COR-L47 (cell line): ENCODE measurements at places on chromosomes 11 and 22.

DNA sequence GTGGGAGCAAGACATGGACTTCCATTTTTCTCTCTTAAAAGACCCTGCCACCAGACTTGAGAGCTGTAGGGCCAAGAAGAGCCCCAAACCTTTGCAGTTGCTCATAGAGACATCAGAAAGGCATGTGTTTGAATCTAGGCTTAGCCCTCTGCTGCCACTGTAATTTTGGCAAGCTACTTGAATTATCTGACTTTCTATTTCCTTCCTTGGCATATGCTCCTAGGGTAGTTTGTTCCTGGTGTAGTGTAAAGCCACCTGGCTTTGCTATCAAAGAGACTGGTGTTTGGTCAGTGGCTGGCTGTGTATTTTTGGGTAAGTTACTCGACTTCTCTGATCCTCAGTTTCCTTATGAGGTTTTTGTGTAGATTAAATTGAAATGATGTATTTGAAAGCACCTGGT is 252.1 kb upstream of the CCDC90B start:
- DNase-seq: no peak

DNA sequence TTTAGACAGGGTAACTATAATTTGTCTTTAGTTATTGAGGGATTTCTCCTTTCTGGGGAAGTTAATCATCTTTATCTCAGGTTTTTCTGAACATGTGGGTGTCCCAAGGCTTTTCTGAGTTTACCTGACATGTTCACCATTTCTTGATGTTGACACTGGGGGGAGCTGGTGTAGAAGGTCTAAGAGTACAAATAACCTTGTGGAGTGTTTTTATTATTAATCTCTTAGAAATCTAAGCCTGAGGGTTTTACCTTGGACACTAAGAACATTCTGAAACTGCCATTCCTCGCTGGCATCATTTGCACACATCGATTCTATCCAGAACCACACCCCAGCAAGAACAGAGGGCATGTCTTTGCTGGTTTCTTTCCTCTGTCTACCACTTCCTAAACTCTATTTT is 15.6 kb upstream of the C11orf91 start:
- no peak for DNase-seq

DNA sequence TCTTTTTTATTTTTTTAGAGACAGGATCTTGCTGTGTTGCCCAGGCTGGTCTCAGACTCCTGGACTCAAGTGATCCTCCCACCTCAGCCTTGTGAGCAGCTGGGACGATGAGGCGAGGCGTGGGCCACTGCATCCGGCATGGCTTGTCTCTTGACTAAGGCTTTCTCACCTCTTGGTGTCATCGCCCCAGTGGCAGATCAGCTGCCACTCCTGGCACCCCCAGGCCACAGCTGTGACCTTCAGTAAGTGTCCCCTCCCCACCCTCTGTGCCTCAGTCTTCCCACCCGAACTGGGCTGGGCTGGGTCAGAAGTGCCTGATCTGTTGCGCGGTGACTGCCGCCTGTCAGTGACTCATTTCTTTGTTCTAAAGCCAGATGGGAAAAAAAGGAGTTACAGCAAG is 3.6 kb downstream of the SYNGR1 start:
- DNase-seq: no peak

DNA sequence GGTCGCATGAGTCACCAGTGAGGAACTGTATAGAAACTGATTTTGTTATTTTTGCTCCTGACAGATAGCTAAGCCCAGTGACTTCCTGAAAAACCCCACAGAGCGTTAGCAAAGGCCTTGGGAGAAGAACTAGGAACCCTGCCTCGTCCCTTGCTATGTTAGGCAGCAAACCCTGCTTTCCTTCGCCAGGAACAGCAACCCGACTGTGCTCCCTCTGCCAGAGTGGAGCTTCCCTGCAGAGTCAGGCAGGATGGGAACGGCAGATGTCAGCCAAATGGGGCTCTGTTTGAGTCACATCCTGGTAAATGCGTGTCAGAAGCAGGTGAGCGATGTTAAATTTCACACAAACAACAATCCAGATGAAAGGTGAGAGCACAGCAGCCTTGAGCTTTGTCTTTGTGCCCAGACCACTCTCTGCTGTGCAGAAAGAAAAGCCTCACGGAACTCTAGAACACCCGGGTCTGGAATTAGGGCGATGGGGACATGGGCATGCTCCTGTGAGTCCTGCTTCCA is 186.6 kb downstream of the ADAMTS15 start:
- DNase-seq: peak; percentile 62

GRCh38 chr11:128678024-128678423 is 15.8 kb upstream of the FLI1 start:
- DNase-seq: no peak

DNA sequence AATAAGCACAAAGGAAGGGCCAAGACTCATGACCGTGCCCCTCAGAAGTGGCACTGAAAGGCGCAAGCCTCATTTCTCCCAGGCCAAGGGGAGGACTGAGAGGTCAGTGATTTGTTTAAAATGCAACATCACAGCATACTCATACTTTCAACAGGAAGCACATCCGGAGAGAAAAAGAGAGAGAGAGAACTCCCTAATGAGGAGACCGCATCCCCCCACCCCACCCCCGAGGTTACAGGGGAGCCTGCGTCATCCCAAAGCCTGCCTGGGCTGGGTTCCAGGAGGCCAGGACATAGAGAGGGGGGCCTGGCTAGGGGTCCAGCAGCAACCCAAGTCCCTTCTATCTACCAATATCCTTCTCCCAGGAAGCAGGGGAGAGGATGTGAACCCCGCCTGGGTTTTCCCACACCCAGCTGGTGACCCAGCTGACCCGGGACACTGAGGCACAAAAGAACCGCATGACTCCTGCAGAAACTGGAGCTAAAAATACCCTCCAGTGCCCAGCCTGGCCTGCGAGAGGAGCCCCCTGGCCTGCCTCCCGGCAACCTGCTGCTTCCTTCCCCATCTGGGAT is 3.8 kb downstream of the CSNK1E start:
- no peak for DNase-seq

DNA sequence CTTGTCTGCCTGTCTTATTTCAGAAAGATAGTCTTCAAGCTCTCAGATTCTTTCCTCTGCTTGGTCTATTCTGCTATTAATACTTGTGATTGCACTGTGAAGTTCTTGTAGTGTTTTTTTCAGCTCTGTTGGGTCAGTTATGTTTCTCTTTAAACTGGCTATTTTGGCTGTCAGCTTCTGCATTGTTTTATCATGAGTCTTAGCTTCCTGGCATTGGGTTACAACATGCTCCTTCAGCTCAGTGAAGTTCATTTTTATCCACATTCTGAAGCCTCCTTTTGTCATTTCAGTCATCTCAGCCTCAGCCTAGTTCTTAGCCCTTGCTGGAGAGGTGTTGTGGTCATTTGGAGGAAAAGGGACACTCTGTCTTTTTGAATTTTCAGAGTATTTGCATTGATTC is 15.5 kb upstream of the DEPDC7 start:
- no peak for DNase-seq

DNA sequence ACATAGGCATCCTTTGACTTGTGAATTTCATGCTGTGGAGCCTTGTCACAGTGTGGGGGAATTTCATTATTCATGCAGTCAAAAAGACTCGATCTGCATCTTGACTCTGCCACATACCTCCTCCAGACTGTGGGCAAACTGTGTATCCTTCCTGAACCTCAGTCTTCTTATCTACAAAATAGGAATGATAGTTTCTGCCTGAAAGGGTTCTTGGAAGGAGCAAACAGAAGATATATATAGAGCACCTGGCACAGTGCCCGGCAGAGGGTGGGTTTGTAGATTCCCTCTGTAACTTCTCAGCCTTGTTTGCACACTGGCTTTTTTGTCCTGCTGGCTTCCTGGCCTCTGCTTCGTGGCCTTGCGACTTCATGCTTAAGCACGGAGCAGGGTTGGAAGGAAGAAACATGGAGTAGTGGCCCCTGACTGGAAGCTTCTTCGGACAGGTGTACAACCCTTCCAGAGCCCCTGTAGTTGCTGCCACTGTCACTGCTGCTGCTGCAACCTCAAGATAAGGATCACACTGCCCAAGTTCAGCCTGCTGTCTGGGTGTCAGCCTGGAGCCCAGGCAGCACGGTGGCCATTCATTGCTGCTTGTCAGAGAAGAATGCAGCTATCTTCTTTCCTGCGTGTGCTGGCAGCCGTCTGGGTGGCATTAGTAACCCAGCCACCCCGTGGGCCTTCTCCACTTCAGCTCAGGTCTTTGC is 106.4 kb downstream of the MICAL2 start:
- DNase-seq: peak; percentile 26

DNA sequence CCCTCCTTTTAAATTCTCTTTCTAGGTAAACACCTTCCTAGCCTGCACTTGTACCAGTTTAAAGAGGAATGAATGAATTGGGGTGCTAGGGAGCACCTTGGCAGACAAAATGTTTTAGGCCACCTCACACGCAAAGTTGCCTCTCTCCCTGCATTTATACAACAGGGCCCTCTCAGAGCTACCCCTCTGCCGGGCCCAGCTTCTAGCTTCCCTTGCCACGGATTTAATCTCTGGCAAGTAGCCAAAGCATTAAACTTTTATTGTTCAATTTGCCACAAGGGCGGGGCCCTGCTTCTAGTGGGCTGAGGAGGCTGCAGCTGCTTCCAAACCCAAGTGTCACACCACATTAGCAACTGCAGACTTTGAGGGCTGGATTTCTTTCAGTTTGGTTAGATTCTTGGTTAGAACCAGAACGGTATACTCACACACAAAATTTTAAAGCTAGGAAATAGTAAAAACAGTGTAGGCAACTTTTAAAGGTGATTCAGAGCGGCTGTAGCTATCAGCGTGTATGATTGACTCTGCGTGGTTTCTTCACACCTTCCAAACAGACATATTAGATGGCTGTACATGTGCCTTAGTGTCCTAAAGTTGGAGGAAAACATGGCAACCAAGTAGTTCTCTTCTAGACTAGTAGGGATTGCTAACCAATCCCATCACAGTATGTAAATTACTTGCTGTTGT is 6.5 kb downstream of the KREMEN1 start:
- peak; percentile 76 for DNase-seq

DNA sequence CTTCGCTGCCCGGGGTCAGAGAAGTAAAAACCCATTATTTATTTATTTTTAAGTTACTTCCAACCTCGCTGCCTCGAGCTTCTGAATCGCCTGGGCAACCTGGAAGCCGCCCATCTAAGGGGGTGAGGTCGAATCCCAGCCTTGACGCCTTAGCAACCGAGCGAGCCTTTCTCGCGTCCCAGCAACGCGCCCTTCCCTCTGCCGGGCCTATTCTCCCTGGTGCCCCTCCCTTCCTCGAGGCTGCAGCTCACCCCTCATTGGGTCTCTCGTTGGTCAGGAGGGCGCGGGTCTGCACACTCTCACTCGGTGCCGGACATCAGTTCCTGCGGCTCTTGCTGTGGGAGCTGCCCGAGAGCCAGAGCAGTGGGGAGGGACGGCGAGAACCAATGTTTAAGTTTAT is at the start of gene CCDC81:
Gene CCDC81, plus strand, starts transcription at position 302 of the 400 bp plus-strand sequence. CDS start 277 bp downstream, outside the sequence.
- no peak for DNase-seq

- DNase-seq: no peak
These were observed 1054.7 kb upstream of the CNTN5 start for GRCh38 chr11:97965849-97966646.

- no peak for DNase-seq
These were observed 451.3 kb downstream of the OPCML start for GRCh38 chr11:133081020-133081419.

GRCh38 chr11:109735128-109735527 is 313.1 kb downstream of the C11orf87 start:
- DNase-seq: no peak

DNA sequence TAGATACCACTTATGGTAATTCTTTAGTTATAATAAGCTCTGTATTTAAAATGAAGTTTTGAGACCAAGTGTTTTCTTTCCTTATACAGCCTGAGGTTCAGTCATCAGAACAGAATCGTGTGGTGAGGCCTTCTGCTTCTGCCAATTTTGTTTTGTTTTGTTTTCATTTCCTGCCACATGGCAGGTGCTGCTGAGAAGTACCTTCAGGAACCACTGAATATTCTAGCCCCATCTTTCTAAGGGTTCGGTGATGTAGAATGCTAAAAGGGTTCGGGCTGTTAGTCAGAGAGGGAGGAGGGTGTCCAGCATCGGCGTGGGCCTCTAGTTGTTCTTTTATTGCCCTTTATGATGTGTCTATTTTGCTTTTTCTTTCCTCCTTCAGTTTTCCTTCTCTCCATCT is 25.8 kb downstream of the TNRC6B start:
- DNase-seq: no peak

GRCh38 chr11:132430429-132431062 is 1060.1 kb downstream of the NTM start:
- DNase-seq: peak; percentile 53

- DNase-seq: no peak
These were observed 26.2 kb downstream of the EHF start for GRCh38 chr11:34647131-34647530.

- no peak for DNase-seq
These were observed 13.8 kb downstream of the LIF start for GRCh38 chr22:30232716-30233218.

GRCh38 chr11:28759311-28759710 is 651.1 kb downstream of the METTL15 start:
- DNase-seq: no peak

DNA sequence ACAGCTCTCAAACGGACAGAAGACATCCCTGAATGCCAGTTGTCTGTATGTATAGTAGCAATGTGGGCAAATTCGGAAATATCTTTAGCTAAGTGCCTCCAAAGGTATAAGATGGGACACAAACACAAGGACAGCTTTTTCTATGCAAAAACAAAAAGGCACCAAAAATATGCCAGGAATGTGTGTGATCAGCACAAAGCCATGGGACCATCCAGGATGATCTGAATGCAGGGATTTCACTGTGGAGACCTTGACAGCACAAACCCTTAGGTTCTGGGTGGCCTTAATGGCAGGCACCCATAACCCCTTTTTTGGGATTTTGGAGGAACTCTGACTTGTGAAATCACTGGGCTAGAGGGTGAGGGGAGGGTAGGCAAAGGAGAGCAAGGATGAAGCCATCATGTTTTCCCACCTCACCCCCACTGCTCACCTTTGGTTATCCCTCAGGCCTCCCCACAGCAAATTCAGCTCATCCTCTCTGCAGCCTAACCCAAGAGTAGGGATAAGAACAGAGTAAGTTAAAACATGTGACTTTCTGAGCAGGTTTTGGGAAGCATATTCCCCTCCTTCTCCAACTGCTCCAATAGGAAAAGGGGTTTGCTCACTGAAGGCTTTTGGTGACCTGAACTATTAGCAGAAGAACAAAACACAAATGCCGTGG is 154.6 kb downstream of the SNX19 start:
- DNase-seq: no peak

DNA sequence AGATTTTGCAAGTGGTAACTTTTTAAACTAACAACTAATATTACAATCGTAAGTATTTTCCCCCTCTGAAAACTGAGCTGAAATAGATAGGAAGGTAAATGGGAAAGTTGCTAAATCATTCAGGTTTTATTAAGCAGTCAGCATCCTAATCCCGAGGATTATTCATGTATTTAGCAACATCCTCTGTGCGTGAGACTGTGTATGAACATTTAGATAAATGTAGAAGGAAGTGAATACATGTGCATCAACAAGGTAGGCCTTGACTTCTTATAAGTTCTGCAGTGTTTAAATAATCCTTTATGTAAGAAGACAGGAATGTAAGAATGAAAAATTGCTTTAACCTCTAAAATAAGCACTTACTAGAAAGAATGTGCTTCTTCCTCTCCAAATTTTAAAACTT is 745.9 kb upstream of the TENM4 start:
- DNase-seq: no peak

GRCh38 chr11:57426929-57427726 is at the start of gene SLC43A3:
Gene SLC43A3 (minus strand): TSS chr11:57427121. CDS start chr11:57426172, 949 bp downstream.
- peak; percentile 1 for DNase-seq
